ENCODE measurements at places on chromosomes 4 and X. TPM values are rescaled to one million over a fixed set of nuclear protein-coding genes. Genes with fewer than 3 reads are reported as not detected.

Gene FAM200B
- total RNA-seq: 8.9 TPM

Gene GSX2
- total RNA-seq: not detected

Gene ETNPPL
- total RNA-seq: not detected

Gene PFKFB1
- total RNA-seq: 0.53 TPM

Gene SHROOM3
- total RNA-seq: not detected

Gene CDS1
- total RNA-seq: 0.17 TPM

Gene GPR119
- total RNA-seq: not detected

Gene NLGN3
- total RNA-seq: 0.86 TPM

Gene TRIM60
- total RNA-seq: not detected

Gene XAGE2
- not detected for total RNA-seq

Gene FMR1NB
- total RNA-seq: not detected

Gene DSPP
- total RNA-seq: not detected

Gene GK
- 95.2 TPM for total RNA-seq

Gene PAGE5
- total RNA-seq: 0.68 TPM

Gene NRK
- total RNA-seq: not detected

Gene WAS
- 95.2 TPM for total RNA-seq

Gene PTPN13
- 3.2 TPM for total RNA-seq

Gene IBSP
- total RNA-seq: not detected

Gene DOK7
- not detected for total RNA-seq

Gene MAB21L2
- not detected for total RNA-seq

Gene PABPC4L
- total RNA-seq: not detected

Gene TLR10
- total RNA-seq: 0.05 TPM

Gene TCEAL6
- not detected for total RNA-seq

Gene COL25A1
- not detected for total RNA-seq

Gene PAGE2B
- 1.2 TPM for total RNA-seq

Gene KCNE5
- 0.24 TPM for total RNA-seq

Gene INTS6L
- total RNA-seq: 22.7 TPM

Gene GAGE1
- total RNA-seq: not detected

Gene SMPX
- not detected for total RNA-seq

Gene UGT2B7
- total RNA-seq: not detected

Gene GPRASP1
- 4.0 TPM for total RNA-seq

Gene IQSEC2
- 0.39 TPM for total RNA-seq

Gene ARX
- total RNA-seq: not detected

Gene VCX2
- not detected for total RNA-seq

Data from activated CD4-positive, alpha-beta memory T cell treated with anti-CD3 and anti-CD28 coated beads for 36 hours (primary cell).